ENCODE measurements at places on chromosomes 7 and 10. TPM values are rescaled to one million over a fixed set of nuclear protein-coding genes. Genes with fewer than 3 reads are reported as not detected.
A peak's percentile ranks its signal among the peaks of the same experiment; 100 is the strongest.

GRCh38 chr10:109426987-109427386 is 496.3 kb downstream of the XPNPEP1 start:
- DNase-seq: no peak

DNA sequence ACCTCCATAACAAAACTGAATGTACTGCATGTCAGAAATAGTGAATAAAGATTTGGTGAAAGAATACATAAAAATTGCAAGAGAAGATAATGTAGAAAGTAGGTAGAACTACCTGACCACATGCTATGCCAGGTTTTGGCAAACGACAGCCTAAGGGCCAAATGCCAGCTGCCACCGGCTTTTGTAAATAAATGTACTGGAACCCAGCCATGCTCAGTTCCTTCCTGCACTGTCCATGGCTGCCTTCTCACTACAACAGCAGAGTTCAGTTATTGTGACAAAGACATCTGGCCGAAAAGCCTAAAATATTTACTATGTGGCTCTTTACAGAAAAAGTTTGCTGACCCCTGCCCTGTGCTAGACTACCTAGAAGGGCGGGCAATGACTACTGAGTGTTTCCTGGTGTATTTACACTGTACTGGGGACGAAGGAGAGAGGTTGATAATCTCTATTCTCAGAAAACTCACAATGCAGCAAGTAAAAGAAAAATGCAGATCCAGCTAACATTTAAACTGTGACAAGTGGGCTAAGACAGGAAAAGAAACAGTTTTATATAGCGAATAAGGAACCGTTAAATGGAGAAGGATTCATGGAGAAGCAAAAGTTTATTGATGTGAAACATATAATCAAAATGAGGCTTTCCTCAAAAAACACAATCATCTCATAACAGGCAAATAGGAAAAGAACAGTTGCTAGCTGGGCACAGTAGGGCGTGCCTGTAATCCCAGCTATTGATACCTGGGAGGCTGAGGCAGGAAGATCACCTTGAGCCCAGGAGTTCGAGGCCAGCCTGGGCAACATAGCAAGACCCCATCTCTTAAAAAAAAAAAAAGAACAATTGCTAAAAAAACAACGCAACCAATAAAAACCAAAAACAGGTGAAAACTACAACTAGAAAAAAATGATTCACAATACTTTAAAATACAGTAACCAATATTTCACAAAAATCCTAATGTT is 13.7 kb downstream of the KIN start:
- DNase-seq: no peak

- DNase-seq: peak; percentile 78
Observed at GRCh38 chr7:55641273-55641691, 69.0 kb upstream of the VOPP1 start.

GRCh38 chr10:75283671-75284470 is 48.1 kb upstream of the COMTD1 start:
- DNase-seq: peak; percentile 14

DNA sequence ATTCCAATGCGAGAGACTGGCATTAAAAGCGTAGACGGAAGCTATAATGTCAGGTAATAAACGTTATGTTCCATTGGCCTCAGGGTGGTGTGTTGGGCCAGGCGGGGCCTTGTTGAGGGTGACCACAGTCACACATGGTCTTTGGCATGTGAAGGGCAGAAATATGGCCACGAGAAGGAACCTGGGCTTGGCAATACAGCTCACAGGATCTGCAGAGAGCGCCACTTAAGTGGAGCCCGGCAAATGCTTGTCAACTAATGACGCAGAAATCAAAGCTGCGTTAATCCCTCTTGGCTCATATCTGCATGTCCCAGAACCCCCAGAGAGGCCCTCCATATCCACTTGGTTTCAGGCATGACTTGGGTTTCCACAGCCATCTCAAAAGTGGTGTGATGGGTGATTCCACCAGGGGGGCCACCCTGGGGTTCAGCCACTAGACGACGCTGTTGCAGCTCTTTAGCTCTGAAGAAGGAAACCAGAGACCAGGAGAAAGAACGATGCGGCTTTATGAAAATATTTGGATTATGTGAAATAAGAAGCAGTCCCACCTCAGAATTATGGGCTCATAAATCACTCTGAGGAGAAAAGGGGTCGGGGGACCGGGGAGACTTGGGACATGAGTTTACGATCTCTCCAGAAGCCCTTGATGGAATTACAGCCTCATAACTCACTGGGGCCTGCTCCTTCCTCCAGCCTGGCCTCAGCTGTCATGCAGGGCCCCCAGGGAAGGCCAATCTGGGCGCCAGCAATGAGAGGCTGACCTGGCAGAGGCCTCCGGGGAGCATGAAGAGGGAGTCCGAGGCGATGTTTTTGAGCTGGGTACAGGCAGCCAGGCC is 462.5 kb downstream of the PLXNA4 start:
- no peak for DNase-seq

- DNase-seq: no peak
Observed at GRCh38 chr10:27464993-27465392, 39.1 kb upstream of the RAB18 start.

DNA sequence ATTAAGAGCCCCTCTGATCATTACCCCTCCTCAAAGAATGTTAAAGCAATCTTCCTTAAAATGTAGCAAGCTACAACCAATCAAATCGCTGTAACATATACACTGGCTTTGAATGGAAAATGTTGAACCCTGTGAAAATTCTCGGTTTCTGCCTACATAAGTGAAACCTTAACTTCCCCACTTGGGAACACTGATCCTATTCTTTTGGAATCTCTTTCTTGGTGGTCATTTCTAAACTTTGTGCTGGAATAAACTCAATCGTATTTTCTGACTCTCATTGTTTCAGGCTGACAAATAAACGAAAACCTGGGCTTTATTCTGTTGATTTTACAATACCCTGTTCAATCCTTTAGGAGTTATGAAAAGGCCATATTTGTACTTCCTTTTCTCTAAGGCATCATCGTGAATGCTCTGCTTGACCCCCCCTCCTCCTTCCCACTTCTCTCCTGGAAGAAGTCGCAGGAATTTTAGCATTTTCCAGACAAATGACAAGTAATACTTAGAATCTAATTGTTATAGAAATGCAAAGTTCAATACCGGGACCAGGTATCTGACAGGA is 155.1 kb upstream of the FAM13C start:
- no peak for DNase-seq

The CCDC3 gene
- 0.40 TPM for polyA plus RNA-seq

- no peak for DNase-seq
Observed at GRCh38 chr7:68107968-68108367, 1111.3 kb downstream of the TYW1 start.

The GATA3 gene
- polyA plus RNA-seq: 5.3 TPM

DNA sequence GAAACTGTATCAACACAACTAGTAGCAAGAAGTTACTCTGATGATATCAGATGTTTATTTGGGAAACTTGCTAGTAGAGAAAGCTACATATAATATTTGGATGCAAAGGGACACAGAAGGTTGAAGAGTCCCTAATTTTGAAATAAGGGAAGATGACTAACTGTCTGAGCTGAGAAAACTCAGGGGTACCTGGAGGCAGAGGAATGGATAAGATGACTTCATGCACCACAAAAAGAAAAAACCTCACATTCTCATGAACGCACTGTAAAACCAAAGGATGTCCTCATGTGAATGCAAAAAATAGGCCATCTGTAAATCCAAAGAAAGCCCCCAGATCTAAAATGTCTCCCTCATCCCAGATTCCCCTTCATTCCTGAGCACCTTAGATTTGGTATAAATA is 29.3 kb downstream of the PRSS2 start:
- no peak for DNase-seq

- DNase-seq: no peak
Observed at GRCh38 chr10:129464251-129464650, 2.8 kb upstream of the MGMT start.

DNA sequence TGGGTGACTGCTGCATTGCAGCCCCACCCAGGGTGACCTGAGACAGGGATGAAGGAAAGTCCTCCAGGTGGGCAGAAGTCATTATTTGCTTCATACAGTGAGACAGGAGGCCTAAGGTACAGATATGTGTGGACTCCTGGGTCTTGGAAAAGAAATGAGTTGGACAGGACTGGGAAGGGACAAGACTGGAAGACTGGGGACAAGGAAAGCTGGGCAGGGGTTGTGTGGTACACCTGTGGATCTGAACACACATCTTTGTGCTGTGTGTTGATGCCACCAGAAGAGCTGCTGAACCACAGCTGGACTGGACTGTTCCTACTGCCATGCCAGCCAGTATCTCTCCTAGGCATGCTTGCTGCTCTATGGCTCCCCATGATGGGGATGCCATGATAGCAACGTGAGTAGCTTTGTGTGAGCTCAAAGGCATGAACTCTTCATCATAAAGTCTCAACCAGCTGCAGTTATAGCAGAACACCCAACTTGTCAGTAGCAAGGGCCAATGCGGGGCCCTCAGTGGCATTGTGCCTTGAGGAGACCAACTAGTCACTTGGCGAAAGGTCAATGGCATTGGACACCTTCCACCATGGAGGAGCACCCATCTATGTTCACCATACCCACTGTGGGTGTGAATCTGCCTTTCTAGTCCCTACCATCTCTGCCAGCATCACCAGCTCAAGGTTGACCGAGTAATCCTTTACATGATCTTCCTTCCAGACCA is 76.0 kb upstream of the GRB10 start:
- DNase-seq: no peak

GRCh38 chr10:57815949-57816348 is 451.7 kb downstream of the IPMK start:
- DNase-seq: peak; percentile 22

- peak; percentile 75 for DNase-seq
Observed at GRCh38 chr7:6589829-6590644, at the start of gene INTS15. Gene INTS15, plus strand, starts transcription at chr7:6590021. Its CDS starts 263 bp downstream, at chr7:6590284.

DNA sequence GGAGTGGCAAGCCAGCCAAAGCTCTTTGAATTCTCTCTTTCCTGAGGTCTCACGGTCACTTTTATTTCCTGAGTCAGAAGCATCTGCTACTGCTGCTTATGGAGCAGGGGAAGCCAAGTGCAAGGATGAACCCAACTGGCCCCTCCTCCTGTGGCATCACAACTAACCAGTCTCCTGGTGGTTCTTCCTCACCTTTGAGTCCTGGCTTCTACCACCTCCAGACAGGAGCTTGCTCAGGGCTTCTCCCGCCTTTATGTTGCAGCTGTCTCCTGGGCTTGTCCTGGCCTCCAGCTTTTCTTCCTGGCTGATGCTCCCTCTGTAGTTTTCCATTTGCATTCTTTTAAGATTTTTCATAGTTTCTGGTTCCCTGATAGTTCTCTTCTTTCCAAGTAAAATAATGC is 349.7 kb upstream of the NRP1 start:
- DNase-seq: no peak

GRCh38 chr10:129470103-129470851 is 3.2 kb downstream of the MGMT start:
- no peak for DNase-seq

DNA sequence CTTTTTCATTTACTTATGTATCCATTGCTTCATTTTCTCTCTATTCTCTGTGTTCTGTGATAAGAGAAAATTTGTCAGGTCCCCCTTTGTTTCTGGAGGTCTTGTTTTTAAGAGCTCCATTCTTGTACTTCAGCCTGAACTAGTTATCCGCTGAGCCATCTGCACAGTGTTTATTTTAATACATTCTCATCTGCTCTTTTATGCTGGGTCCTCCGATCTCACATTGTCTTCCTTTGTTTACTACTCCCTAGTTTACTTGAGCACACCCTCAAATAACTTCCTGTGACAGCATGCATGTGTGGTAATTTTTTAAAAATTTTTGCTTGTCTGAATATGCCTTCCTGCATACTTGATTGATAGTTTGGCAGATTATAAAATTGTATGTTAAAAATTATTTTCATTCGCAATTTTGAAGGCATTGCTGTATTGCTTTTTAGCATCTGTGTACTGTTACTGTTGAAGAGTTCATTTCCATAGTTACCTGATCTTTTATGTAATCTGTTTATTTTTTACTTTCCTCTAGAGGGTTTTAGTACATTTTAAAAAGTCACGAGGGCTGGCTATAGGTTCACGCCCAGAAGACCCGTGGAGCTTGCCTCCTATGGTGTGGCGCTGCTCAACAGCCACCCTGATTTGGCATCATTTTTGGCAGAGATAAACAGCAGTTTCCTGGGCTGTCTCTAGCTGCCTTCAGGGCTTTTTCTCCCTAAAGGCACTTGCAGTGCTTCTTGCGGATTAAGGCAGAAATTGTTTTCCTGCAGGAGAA is 31.9 kb downstream of the RSBN1L start:
- DNase-seq: no peak

- DNase-seq: no peak
Observed at GRCh38 chr10:131312478-131312836, 936 bp upstream of the TCERG1L start.

DNA sequence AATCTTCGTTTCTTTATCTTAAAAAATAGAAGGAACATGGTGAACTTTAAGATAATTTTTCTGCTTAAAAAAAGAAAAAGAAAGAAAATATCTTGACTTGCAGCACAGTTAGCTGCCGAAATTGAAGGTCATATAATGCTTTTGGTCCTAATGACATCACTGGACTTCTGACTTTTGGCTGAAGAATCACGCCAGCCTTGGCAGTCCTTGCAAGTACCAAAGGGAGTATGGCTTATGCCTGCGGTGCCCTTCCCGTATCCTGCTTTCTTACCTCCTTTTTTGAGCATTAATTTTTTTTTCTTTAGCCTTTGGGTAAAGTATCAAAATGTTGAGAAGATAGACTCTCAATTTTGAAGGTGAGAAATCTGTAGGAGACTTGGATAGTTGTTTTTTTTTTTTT is 7.0 kb downstream of the BMPR1A start:
- no peak for DNase-seq

DNA sequence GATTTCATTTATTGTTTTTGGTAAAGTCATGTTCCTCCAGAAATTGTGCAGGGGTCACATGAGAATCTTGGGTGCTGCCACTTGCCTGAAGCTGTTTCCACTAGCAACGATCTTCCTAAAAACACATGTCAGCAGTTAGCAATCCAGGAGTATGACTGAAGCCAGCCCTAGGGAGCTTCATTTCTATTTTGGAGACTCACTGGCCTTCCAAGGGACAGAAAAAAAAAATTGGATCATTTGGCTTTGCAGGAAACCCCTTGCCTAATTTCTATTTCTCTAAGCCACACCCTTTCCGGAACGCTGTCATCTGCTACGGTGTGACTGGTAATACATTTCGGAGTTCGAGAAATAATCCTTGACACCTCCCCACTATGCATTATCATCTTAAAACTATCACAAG is 204.7 kb downstream of the TAX1BP1 start:
- no peak for DNase-seq

DNA sequence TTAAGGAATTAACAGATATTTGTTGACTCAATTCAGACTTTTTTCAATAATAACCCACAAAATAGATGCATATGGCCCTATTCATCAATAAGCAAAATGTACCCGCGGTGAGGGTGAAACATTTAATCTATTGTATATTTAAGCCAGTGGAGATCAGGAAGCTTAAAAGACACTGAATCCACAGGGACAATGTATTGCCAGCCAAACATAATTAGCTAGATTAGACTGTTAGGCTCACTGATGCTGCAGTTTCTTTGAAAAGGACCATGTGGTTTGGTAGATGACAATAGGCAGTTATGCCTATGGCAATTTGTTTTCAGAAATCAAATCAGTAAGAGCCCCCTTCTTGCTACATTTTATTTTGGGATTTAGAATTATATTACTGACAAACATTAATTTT is 87.3 kb upstream of the PLXDC2 start:
- DNase-seq: no peak

The UTF1 gene
- polyA plus RNA-seq: not detected

GRCh38 chr10:89062861-89063260 is 72.3 kb downstream of the FAS start:
- DNase-seq: no peak

The DRGX gene
- polyA plus RNA-seq: not detected

The TACC2 gene
- polyA plus RNA-seq: 17.6 TPM

All from mammary epithelial cell (primary cell).